ENCODE measurements at places on chromosomes 2 and 18.

DNA sequence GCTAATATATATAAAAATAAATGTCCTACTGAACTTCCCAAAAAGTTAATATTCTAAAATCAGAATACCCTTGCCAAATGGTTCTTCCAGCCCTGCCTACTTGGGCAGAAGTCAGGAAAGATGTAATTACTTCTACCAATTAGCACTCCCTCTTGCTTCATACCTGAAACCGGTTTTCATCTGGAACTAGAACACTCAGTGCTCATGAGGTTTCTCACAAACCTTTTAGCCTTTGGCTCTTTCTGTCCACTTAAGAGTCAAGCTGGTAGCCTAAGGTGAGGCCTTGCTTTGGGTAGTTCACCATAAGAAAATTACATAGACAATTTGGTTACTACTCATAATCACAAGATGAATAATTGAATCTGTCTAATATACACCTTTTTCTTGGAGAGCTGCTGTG, 4.1 kb downstream of the DSG3 start:
- no peak for DNase-seq

DNA sequence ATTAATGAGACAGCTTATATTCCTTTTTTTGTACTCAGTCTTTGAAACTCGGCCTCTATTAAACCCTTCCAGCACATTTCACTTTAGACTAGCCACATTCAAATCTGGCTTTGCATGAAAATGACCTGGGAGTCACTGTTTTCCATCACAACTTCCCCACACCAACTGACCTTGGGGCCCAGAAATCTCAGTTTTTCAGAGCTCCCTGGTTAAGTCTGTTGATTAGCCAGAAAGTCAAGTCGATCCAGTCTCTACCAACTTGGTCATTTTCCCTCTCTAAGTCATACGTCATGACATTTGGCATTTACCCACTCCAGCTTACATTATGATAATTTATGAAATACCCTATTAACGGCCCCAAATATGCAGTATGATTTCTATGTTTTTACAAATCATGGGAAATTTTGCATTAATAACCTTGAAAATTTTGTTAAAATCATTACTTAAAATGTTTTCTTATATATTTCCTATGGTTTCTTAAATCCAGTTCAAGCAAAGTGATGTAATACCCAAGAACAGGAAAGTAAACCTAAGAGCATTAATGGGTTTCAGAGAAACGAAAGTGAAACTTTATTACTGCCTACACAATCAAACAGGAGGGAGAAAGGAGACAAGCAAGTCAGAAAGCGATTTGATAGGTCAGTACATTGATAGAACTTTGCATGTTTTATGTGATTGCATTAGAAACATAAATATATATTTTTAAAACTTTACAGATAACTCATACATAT, 77.1 kb downstream of the SPATS2L start:
- DNase-seq: no peak

DNA sequence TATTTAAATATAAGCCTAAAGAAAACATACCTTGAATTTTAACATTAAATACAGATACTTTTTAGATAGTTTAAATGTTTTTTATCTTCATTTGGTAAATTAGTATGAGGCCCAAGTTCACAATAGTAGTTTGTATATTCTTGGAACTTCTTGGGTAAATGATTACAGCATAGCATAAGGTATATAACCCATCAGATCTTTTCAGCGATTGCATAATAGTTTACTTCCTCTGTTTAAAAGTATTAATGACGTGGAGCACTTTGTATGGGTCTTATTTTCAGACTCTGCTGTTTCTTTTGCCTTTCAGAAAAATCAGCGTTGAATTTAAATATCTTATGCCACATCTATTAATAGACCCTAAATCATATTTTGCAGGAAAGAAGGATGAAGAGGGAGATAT, 60.2 kb downstream of the CHRNA1 start:
- no peak for DNase-seq

DNA sequence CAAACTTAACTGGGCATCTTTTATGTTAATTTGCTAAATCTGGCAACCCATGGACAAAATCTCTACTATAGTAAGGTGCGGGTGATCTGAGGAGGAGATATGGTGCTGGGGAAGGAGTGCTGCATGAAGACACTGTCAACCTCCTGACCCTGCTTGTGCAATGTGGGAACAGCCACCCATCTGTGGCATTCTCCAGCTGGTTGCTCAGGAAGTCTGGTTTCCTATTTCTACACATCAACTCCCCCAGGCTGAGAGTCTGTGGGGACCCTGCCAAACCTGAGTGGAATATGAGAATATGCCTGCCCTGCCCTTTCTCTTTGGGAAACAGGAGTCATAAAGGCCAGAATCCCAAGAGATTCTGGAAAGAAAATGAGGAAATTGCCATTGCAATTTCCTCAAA, 60.1 kb upstream of the PAX3 start:
- DNase-seq: no peak

- DNase-seq: no peak
Observed at GRCh38 chr2:198314559-198315153, 510.3 kb downstream of the PLCL1 start.

GRCh38 chr2:134468164-134468563, 214.3 kb downstream of the MGAT5 start:
- no peak for DNase-seq

- no peak for DNase-seq
Observed at GRCh38 chr2:188599140-188599539, 307.5 kb downstream of the GULP1 start.

DNA sequence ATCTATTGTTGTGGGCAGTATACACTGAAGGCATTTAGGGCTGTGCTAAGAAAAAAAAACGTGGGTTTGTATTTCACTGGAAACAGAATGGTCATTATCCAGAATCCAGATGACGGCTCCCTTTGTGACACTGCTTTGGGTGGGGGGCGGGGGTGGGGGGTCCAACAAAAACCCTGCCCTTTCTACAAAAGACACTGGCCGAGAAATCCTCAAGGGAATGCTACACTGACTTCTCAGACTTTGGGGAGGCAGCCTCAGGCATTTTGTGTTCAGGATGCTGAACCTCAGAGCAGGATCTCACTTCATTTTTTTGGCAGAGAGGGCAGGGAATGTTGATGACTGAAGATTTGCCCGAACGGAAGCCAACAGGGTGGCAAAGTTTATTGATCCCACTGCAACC, 417.1 kb downstream of the HRH4 start:
- no peak for DNase-seq

- no peak for DNase-seq
Observed at GRCh38 chr18:48326901-48327675, 82.1 kb downstream of the ZBTB7C start.

DNA sequence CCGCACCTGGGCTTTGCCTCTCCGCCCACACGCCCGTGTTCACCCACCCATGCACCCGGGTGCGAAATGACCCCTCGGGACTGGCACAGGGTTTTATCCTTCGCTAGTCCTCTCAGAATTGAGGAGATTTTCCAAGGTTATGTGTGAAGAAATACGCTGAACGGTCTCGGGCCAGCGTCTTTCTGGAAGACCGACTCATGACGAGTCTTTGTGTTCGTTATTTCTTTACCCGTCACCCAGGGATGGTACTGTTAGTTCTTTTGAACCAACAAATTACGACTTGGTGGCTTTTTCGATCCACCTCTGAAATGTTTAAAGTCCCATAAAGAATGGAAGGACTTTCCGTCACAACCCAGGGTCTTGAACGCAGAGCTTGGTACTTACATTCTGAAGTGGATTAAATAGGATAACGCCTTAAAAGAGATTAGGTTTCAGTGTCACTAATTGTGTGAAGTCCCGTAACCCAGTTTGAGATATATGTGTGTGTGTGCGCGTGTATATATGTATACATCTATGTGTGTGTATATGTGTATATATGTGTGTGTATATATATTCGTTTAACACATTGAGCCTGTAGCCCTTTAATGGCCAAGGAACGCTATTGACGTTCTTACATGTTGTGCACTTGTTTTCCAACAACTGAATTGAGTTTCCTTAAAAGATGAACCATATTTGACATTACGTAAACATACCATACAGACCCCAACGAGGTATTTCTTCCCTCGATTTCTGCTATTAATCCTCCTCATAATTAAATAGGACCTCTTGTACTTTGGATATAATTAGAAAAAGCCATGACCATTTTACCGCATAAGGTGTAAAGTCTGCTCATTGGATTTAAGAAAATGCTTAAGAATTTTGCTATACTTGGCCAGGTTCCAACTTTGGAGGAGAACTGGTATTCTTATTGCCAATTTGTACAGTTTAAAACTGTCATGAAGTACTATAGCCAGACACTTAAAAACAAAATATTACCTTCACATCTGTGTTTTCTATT, 889 bp downstream of the ZC3H15 start:
- no peak for DNase-seq

DNA sequence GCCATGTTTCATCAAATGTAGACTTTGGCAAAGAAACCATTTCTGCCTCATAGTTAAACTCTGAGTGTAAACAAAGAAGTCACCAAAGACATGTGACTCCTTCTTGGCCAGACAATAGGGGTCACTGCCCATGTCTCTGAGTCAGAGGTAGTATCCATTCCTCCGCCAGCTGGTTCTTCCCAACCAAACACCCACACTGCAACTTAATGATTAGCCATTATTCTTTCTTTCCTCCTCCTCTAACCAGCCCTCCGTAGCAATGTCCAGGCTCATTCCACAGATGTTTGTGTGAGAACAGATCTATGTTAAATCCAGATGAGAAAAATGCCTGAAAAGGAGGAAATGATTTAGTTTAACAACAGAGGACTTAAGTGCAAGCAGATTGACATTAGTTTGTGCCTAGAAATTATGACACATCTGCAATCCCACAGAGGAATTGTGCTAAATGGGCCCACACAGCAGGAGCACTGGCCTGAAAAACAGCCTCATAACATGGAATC, 127.9 kb upstream of the SH3BP4 start:
- DNase-seq: no peak

- DNase-seq: no peak
Observed at GRCh38 chr18:68406761-68407160, 308.1 kb downstream of the TMX3 start.

DNA sequence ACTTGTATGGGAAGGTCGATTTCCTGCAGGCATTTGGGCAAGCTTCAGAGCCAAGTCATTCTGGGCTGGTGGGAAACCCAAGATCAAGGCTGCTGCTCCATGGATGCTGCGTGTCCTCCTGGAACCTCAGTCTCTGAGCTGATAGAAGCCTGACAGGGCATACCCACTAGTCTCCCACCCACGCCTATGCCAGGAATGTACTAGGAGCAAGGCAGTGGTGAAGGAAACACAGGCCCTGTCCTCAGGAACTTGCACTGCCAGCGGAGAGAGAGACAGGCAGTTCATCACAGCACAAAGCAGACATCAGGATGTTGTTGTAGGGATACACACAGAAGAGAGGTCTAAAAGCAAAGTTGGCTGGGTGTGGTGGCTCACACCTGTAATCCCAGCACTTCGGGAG, 84.2 kb downstream of the PLB1 start:
- DNase-seq: no peak

GRCh38 chr2:135066710-135067109, 14.6 kb downstream of the RAB3GAP1 start:
- no peak for DNase-seq

GRCh38 chr18:22711192-22711685, 221.9 kb upstream of the RBBP8 start:
- peak; percentile 71 for DNase-seq

- no peak for DNase-seq
Observed at GRCh38 chr2:36486521-36487044, 111.4 kb downstream of the FEZ2 start.

GRCh38 chr2:187369471-187369870, 78.6 kb downstream of the CALCRL start:
- DNase-seq: no peak

GRCh38 chr2:219218217-219218731, 484 bp downstream of the ABCB6 start:
- peak; percentile 69 for DNase-seq

GRCh38 chr2:218452079-218452478, 33.2 kb downstream of the VIL1 start:
- DNase-seq: no peak

- DNase-seq: no peak
Observed at GRCh38 chr2:54347622-54348021, 91.6 kb upstream of the TSPYL6 start.

- no peak for DNase-seq
Observed at GRCh38 chr18:42287047-42287446, 332.0 kb downstream of the PIK3C3 start.

- no peak for DNase-seq
Observed at GRCh38 chr2:177909962-177910361, 162.6 kb downstream of the PDE11A start.

- peak; percentile 9 for DNase-seq
Observed at GRCh38 chr2:31243053-31243452, 9.1 kb downstream of the EHD3 start.

GRCh38 chr2:215749092-215749957, 264.0 kb downstream of the MREG start:
- peak; percentile 89 for DNase-seq

- DNase-seq: no peak
Observed at GRCh38 chr2:164734196-164734595, 107.4 kb downstream of the COBLL1 start.

GRCh38 chr2:120617055-120617454, 118.6 kb upstream of the GLI2 start:
- peak; percentile 13 for DNase-seq

DNA sequence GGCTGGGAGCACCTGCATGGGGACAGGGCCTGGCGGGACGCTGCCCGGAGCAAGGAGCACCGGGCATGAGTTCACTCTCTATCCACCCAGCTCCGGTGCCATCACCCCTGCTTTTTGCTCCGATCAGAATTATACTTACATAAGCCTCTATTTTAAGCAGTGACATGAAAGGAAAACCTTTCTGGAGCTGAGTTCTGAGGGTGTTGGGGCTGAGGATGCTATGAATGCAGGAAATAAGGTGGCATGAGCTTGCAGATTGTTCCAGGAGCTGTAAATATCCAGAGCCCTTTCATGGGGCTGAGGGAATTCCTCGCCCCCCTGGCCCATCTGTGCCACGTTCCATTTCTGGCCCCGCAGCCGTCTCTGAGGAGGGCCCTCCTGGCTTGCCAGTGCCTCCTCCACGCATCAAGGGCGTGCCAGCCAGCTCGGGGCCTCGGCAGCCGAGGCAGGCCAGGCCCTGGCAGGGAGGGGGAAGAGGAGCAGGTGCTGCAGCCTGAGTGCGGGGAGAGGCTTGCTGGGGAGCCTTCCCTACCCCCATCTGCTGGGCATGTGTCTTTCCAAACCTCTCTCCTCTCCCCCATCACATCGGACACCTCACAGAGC, 91.7 kb upstream of the MCFD2 start:
- DNase-seq: no peak

DNA sequence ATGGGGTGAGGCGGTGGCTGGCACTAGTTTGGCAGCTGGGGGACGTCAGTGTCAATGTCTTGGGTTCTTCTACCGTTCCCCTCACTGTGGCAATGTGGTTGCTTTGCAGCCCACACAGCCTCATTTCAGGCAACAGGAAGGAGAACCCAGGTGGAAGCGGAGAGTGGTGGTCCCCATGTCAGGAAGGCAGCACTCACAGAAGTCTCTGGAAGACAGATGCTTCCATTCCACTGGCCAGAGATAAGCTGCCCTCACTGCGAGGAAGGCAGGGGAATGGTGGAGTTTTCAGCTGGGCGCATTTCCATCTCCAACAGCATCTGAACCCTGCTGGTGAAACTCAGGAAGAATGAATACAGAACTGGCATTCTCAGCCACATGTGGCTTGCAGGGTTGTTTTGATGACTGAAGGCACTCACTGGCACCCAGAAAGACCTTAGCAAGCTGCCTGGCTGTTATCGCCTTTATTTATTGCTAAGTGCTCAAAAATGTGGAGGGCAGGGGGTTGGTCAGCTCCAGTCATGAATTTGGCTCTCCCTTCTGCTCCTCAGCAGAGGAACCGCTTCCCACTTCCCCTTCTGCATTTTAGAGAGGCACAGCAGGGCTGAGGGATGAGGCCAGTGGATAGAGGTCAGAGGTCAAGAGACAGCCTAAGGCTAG, 19.4 kb downstream of the KCNIP3 start:
- no peak for DNase-seq

GRCh38 chr2:207768168-207768865, 1.4 kb downstream of the FZD5 start:
- peak; percentile 69 for DNase-seq

Measured in right lobe of liver (tissue), 6 donors.